ENCODE measurements at places on chromosomes 7 and 10. TPM values are rescaled to one million over a fixed set of nuclear protein-coding genes. Genes with fewer than 3 reads are reported as not detected.

DNA sequence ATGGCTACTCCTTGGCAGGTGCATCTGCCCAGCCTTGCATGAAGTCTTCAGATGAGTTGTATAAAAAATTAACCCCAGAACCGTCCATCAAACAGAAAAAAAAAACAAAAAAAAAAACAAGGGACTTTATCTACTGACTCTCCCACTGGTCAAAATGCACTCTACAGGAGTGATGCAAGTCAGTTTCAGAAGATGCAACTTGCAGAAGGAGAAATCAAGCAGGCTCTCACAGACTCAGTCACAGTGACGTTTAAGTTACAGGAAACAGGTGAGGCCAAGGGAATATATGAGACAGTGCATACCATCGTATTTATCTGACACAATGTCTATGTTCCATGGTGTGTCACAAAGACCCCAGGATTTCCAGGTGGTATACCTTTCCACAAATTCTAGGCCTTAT lies 17.5 kb upstream of the PRPS1L1 start:
- no peak for DNase-seq

- DNase-seq = peak; percentile 72
Observed at GRCh38 chr10:1183701-1184100, 127.5 kb downstream of the WDR37 start.

DNA sequence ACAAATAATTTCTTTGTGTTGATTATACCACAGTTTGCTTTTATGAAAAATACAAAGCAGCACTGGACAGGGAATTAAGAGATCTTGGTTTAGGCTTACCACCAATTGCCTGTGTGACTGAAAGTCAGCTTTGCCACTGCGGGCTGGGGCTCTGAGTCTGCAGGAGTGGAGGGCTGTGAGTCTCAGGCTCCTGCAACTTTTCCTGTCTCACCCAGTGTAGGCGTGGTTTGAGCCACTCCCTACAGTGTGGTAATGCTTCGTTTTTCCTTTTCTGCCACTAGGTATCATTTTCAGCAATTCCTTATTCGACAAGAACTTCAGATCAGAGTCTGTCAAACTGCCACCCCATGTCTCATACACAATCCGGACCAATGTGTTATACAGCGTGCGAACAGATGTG lies 180.6 kb downstream of the ABCA13 start:
- DNase-seq = no peak

PRF1 gene
- total RNA-seq = 4.6 TPM

- DNase-seq = no peak
Observed at GRCh38 chr7:24169077-24169624, 114.8 kb upstream of the NPY start.

DNA sequence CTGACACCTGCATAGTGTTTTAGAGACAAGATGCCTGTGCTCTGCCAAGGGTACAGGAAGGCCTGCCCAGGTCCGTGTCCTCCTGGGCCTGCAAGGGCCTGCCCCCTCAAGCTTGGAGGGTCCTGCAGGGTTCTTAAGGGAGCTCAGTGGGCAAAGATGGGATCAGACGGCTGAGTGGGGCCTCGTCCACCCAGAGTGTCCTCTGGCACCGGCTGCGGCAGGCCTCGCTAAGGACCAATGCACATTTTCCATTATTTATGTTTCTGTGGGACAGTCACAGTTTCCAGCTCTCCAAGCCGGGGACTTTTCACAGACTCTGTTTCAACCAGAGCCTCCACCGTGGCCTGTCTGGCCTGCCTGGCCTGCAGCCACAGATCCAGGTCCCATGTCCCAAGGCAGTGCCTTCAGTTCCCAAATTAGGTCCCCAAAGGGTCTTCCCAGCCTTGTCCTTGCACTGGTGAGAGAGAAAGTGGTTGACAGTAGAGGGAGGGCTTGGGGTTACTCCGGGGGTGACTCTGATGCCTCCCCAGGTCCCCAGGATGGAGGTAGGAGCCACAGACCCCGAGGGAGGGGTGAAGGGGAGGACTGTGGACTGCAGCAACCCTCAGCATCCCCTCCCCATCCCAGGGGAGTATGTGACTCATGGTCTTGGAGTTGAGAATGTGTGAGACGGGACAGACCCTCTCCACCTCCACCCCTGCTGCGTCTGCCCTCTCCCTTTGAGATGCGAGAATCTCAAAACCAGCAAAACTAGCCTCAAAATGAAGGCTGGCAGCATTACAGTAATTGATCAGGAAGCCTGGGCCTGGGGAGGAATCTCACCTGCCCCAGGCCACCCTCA lies 14.8 kb downstream of the MYL10 start:
- DNase-seq = no peak

VAX1 gene
- total RNA-seq = not detected

- DNase-seq = no peak
Observed at GRCh38 chr7:80098795-80099194, 35.8 kb upstream of the GNAI1 start.
